ENCODE measurements at places on chromosomes 16 and 17.

DNA sequence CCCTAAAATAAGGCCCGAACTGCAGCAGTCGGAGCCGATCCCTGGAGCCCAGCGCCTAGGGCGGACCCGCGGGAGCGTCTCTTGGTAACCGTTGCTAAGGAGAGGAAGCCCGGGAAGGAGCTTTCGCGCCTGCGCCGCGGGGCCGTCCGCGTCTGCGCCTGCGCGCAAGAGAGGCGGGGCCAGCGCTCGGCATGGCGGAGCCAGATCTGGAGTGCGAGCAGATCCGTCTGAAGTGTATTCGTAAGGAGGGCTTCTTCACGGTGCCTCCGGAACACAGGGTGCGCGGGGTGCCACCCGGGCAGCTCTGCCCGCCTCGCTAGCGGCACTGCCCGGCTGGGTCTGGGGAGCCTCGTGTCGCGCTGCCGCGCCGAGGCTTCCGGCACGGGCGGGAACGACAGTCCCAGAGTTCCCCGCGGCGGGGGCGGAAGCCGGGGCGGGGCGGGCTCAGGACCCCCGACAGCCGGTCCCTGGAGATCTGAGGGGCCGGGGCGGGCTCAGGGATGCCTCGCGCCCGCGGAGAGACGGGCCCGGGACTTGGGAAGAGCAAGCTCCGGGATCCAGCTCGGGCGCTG, at the start of gene CDK10:
CDK10 (plus strand) TSS at position 170 of the 572 bp plus-strand sequence; CDS start at position 192, 22 bp downstream.
- peak; percentile 87 for DNase-seq

- DNase-seq = no peak
These were observed 8.2 kb downstream of the ADORA2B start for GRCh38 chr17:15952916-15953790.

GRCh38 chr16:1308036-1308976, 1.1 kb upstream of the UBE2I start:
- no peak for DNase-seq

DNA sequence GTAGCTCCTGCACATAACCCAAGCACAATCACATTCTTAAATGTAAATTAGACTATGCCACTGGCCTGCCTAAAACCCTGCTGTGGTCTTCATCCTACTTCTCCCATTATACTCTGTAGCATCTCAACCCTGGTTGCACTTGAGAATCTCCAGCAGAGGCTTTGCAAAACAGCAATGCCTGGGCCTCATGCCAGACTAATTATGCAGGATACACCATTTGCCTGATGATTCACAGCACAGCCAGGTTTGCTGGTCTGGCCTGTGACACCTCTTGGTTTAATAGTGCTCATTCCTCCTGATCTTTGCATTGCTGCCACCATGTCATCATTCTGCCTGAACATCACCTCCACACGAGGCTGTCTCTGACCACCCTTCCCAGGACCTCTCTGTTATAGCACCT, 491.9 kb upstream of the TOM1L1 start:
- DNase-seq = no peak

GRCh38 chr17:76138896-76139752, 1.9 kb downstream of the FOXJ1 start:
- DNase-seq = no peak

DNA sequence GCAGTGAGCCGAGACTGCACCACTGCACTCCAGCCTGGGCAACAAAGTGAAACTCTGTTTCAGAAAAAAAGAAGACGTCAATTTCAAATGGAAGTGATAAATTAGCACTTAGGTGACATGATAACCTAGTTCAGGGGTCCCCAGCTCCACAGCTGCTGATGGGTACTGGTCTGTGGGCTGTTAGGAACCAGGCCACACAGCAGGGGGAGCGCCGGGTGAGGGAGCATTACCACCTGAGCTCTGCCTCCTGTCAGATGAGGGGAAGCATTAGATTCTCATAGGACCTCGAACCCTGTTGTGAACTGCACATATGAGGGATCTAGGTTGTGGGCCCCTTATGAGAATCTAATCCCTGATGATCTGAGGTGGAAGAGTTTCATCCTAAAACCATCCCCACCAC, 253.0 kb downstream of the FOXL1 start:
- DNase-seq = no peak

- no peak for DNase-seq
These were observed 40.4 kb downstream of the B9D1 start for GRCh38 chr17:19322129-19322505.

GRCh38 chr17:63552211-63552610, 1.9 kb downstream of the DCAF7 start:
- no peak for DNase-seq

Measured in CD4-positive, alpha-beta T cell treated with Interferon alpha-2 for 1 hour (primary cell).